Urinary bladder (tissue), 4 donors: ENCODE measurements at places on chromosomes 7 and 10. TPM values are rescaled to one million over a fixed set of nuclear protein-coding genes. Genes with fewer than 3 reads are reported as not detected.

The EPHA1 gene
- total RNA-seq, result 3.2 TPM

The AEBP1 gene
- total RNA-seq, result 57.2 TPM

The FEZF1 gene
- total RNA-seq, result not detected

The OR2A42 gene
- 0.42 TPM for total RNA-seq

The TMEM139 gene
- 2.1 TPM for total RNA-seq

The CALD1 gene
- total RNA-seq, result 616 TPM

The GPER1 gene
- total RNA-seq, result 1.9 TPM

The MACC1 gene
- 7.1 TPM for total RNA-seq

The CACNA2D1 gene
- 89.1 TPM for total RNA-seq

The ZMIZ1 gene
- 30.2 TPM for total RNA-seq

The FXYD4 gene
- total RNA-seq, result 0.95 TPM

The NACAD gene
- total RNA-seq, result 1.9 TPM

The CNNM1 gene
- 1.6 TPM for total RNA-seq

The NPTX2 gene
- total RNA-seq, result 7.2 TPM

The PDGFA gene
- total RNA-seq, result 28.9 TPM

The SMKR1 gene
- total RNA-seq, result not detected

The ABCB1 gene
- total RNA-seq, result 2.4 TPM

The ZNF425 gene
- 4.9 TPM for total RNA-seq

The PRRT4 gene
- total RNA-seq, result 1.4 TPM

The KNDC1 gene
- 1.2 TPM for total RNA-seq

The ADRB1 gene
- 1.7 TPM for total RNA-seq

The ARHGEF35 gene
- 6.5 TPM for total RNA-seq

The GPR158 gene
- 0.69 TPM for total RNA-seq

The GIMAP1 gene
- 4.9 TPM for total RNA-seq

The KCND2 gene
- 5.9 TPM for total RNA-seq

The ZNF804B gene
- 1.2 TPM for total RNA-seq

The SLC16A12 gene
- 4.2 TPM for total RNA-seq

The ADCYAP1R1 gene
- total RNA-seq, result 4.5 TPM

The TACC2 gene
- total RNA-seq, result 21.2 TPM

The ALOX5 gene
- 25.7 TPM for total RNA-seq

The ABLIM1 gene
- total RNA-seq, result 71.3 TPM

The TCAF1 gene
- total RNA-seq, result 67.0 TPM
